Melanocyte of skin (primary cell): ENCODE measurements at places on chromosomes 1 and 21. TPM values are rescaled to one million over a fixed set of nuclear protein-coding genes. Genes with fewer than 3 reads are reported as not detected.

Gene FAM167B
- 11.7 and 25.4 TPM in 2 replicates for total RNA-seq

Gene PPFIA4
- total RNA-seq = 1.0 and 1.8 TPM in 2 replicates

Gene LRRIQ3
- total RNA-seq = 0.36 and 1.7 TPM in 2 replicates

Gene S100A2
- total RNA-seq = 0.77 and 1.3 TPM in 2 replicates
